ENCODE measurements at places on chromosomes 4 and X.

DNA sequence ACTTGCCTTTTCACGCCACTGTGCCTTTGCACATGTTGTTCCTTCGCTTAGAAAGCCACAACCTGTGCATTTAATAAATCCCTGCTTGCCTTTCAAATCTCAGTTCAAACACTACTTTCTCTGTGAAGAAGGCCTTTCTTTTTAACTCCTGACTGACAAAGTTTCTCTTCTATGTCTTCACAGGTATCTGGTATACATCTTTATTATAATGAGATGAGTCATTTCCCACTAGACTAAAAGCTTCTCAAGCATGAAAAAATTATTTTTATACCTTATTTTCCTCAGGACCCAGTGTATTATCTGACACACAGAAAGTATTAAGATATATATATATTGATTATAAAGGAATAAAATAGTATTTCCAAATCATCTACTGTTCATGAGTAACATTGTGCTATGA, 189.9 kb downstream of the TBCK start:
- H3K27me3 ChIP-seq, result no peaks in the 10 kb centered on the region
- H3K4me3 ChIP-seq, result no peak overlapping the region
- no peaks in the 10 kb centered on the region for H3K4me1 ChIP-seq
- H3K27ac ChIP-seq, result no peak overlapping the region
- DNase-seq, result no peak

- peaks cover 3% of the 10 kb centered on the region for H3K27me3 ChIP-seq
- no peak for DNase-seq
- no peaks in the 10 kb centered on the region for H3K36me3 ChIP-seq
- no peaks in the 10 kb centered on the region for H3K4me1 ChIP-seq
- H3K4me3 ChIP-seq, result no peak overlapping the region
These were observed 16.4 kb upstream of the ZNF280C start for GRCh38 chrX:130285069-130285620.

- peaks cover 25% of the 10 kb centered on the region for H3K27me3 ChIP-seq
- H3K36me3 ChIP-seq, result no peaks in the 10 kb centered on the region
- H3K27ac ChIP-seq, result no peak overlapping the region
- no peak overlapping the region for H3K4me3 ChIP-seq
These were observed 495.6 kb downstream of the BCOR start for GRCh38 chrX:39602195-39602594.

GRCh38 chrX:139725720-139726119, 17.8 kb upstream of the MCF2 start:
- H3K4me3 ChIP-seq, result no peak overlapping the region
- no peaks in the 10 kb centered on the region for H3K36me3 ChIP-seq
- H3K4me1 ChIP-seq, result no peaks in the 10 kb centered on the region
- DNase-seq, result no peak

GRCh38 chr4:57462843-57463242, 352.7 kb upstream of the IGFBP7 start:
- no peak overlapping the region for H3K27ac ChIP-seq
- no peaks in the 10 kb centered on the region for H3K36me3 ChIP-seq
- no peaks in the 10 kb centered on the region for H3K4me1 ChIP-seq
- no peaks in the 10 kb centered on the region for H3K27me3 ChIP-seq
- DNase-seq, result no peak

DNA sequence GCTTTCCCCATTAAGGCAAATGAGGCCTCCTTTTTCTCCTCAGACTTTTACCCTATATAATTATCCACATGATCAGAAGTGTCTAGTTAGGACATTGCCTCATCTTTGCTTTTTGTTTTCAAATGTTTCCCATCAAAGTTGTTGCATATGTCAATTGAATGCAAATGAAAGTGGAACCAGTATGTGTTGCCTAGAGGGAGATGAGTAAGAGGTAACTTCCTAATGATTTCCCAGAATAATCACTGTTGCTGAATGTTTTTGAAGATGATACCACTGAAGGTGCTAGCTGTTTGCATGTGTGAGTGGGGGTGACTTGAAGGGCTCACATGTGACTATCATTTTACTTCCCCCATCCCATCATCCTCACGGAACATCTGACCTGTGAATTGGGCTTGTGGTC, 33.9 kb downstream of the PAK3 start:
- DNase-seq, result no peak

DNA sequence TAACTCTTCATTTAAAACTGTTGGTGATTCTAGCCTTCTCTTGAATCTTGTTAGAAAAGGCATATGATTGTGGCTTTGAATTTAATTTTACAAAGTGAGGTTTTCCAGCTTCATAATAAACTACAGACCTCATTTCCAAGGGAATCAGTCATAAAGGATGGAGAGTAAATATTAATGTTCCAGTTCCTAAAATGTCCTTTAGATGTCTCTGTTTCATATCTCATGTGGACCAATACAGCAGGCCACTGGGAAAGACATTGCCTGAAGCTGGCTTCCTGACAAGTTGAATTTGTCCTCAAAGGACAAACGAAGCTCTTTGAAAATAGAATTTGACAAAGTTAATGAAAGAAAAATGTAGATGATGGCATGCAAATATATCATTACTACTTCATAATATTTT, 125.4 kb downstream of the ZNF330 start:
- no peak overlapping the region for H3K4me3 ChIP-seq
- no peaks in the 10 kb centered on the region for H3K27me3 ChIP-seq
- peaks cover 7% of the 10 kb centered on the region for H3K4me1 ChIP-seq
- H3K36me3 ChIP-seq, result no peaks in the 10 kb centered on the region
- H3K27ac ChIP-seq, result no peak overlapping the region
- DNase-seq, result peak; percentile 74

- no peak overlapping the region for H3K27ac ChIP-seq
- no peaks in the 10 kb centered on the region for H3K4me1 ChIP-seq
- H3K27me3 ChIP-seq, result no peaks in the 10 kb centered on the region
- H3K4me3 ChIP-seq, result no peak overlapping the region
- no peak for DNase-seq
These were observed 256.1 kb upstream of the ITM2A start for GRCh38 chrX:79623098-79623762.

- no peaks in the 10 kb centered on the region for H3K36me3 ChIP-seq
- H3K27me3 ChIP-seq, result no peaks in the 10 kb centered on the region
- no peak for DNase-seq
- H3K4me1 ChIP-seq, result no peaks in the 10 kb centered on the region
- H3K4me3 ChIP-seq, result no peak overlapping the region
These were observed 56.6 kb downstream of the BRCC3 start for GRCh38 chrX:155127940-155128339.

DNA sequence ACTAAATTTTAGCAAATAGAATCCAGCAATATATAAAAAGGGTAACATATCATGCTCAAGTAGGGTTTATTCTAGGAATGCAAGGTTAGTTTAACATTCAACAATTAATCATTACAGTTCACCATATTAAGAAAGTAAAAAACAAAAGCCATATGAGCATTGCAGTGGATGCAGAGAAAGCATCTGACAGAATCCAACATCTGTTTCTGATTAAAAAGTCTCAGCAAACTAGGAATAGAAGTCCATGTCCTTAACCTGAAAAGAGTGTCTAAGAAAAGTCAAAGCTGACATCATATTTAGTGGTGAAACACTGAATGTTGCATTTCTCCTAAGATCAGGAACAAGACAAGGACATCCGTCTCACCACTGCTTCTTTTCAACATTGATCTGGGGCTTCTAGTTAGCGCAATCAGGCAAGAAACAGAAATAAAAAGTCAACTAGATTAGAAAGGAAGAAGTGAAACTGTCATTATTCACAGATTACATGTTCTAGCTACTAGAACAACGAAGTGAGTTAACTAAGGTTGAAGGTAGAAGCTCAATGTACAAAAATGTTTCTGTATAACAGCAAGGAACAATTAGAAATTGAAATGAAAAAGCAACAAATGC, 49.3 kb downstream of the MRPL1 start:
- H3K36me3 ChIP-seq, result peaks cover 4% of the 10 kb centered on the region
- no peaks in the 10 kb centered on the region for H3K4me1 ChIP-seq
- no peaks in the 10 kb centered on the region for H3K27me3 ChIP-seq
- no peak overlapping the region for H3K27ac ChIP-seq
- no peak overlapping the region for H3K4me3 ChIP-seq

- H3K4me3 ChIP-seq, result no peak overlapping the region
- H3K27ac ChIP-seq, result no peak overlapping the region
- H3K4me1 ChIP-seq, result no peaks in the 10 kb centered on the region
- H3K27me3 ChIP-seq, result no peaks in the 10 kb centered on the region
These were observed 76.5 kb upstream of the TEX13A start for GRCh38 chrX:105297041-105297440.

GRCh38 chr4:40190465-40190864, 6.4 kb upstream of the RHOH start:
- no peak overlapping the region for H3K4me3 ChIP-seq
- peaks cover 3% of the 10 kb centered on the region for H3K27me3 ChIP-seq
- no peak overlapping the region for H3K27ac ChIP-seq

DNA sequence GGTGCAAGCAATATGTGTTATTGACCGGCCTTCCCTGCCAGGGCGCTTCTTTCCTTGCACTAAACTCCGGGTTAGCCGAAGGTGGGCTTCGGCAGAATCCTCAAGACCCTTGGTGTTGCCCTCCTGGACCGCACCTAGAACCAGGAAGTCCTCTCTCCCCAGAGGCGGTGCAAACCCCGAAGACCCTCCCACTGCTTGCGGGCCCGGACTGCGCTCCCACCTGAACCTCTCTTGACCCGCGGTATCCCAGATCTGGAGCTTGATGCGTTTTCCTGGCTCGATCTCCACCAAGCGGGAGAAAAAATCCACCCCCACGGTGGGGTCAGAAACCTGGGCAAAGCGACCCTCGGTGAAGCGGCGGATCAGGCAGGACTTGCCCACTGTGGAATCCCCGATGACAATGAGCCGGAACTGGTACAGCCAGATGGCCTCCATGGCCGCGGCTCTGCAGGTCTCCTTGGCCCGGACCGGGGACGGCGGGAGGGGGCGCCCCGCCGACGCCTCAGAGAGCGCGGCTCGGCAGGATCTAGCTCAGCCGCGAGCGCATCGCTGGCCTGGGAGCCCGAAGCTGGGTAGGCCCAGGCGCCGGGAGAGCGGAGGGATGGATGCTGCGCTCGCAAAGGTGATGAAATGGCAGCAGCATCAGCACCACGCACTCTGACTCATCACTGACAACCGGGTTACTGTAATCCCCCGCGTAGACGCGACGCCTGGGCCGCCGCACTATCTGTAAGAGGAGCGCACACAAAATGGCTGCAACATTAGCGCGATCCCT, at the start of gene RAB39B:
Gene RAB39B (minus strand): TSS at position 638 of the 775 bp plus-strand sequence. CDS start 203 bp downstream, at position 435.
- H3K36me3 ChIP-seq, result no peaks in the 10 kb centered on the region
- no peaks in the 10 kb centered on the region for H3K27me3 ChIP-seq
- no peak within 1 kb of the TSS for H3K27ac ChIP-seq

DNA sequence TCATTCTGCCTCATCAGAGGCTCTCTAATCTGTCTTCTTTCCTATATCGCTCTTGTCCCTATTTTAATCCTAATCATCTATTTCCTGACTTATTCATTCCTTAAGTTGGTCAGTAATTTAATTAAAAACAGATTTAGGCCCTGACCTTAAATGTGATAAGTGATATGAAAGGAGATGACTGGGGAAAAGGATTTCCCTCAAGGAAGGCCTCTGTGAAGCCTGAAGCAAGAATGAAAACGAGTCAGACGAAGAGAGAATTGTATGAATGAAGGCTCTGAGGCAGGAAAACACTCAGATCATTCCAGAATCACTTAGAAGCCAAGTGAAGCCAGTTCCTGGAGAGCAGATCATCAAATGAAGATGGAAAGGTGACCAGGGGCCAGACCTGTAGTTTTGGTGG, 22.1 kb downstream of the PKD2 start:
- no peak overlapping the region for H3K4me3 ChIP-seq
- peaks cover 11% of the 10 kb centered on the region for H3K36me3 ChIP-seq
- no peak overlapping the region for H3K27ac ChIP-seq
- peaks cover 11% of the 10 kb centered on the region for H3K4me1 ChIP-seq

- DNase-seq, result no peak
- no peak overlapping the region for H3K4me3 ChIP-seq
- H3K27me3 ChIP-seq, result no peaks in the 10 kb centered on the region
- no peaks in the 10 kb centered on the region for H3K4me1 ChIP-seq
- no peak overlapping the region for H3K27ac ChIP-seq
- H3K36me3 ChIP-seq, result no peaks in the 10 kb centered on the region
These were observed 146.0 kb upstream of the ZXDB start for GRCh38 chrX:57445832-57446231.

DNA sequence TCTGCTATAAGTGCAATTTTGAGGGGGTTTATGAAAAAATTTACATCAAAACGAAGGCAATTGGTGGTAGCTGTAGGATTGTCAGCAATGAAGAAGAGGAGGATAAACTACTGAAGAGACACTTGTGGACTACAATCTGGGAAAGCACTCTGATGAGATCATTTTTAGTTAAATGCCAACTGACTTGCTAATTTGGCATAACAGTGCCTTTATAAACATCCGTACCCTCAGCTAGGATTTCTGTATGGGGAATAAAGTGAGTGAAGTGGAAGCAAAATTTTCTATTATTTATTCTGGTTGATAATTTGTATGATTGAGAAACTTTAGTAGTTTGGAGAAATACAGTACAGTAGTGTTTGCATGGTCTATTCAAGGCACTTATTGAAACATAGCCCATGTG, 11.2 kb upstream of the GNRHR start:
- no peaks in the 10 kb centered on the region for H3K27me3 ChIP-seq
- H3K27ac ChIP-seq, result no peak overlapping the region
- H3K4me3 ChIP-seq, result no peak overlapping the region
- H3K4me1 ChIP-seq, result no peaks in the 10 kb centered on the region

GRCh38 chrX:80354966-80355465, 65.2 kb upstream of the TENT5D start:
- H3K4me1 ChIP-seq, result no peaks in the 10 kb centered on the region
- no peaks in the 10 kb centered on the region for H3K36me3 ChIP-seq
- H3K27ac ChIP-seq, result no peak overlapping the region
- DNase-seq, result no peak
- no peaks in the 10 kb centered on the region for H3K27me3 ChIP-seq
- no peak overlapping the region for H3K4me3 ChIP-seq

GRCh38 chrX:153875391-153876111, 10.4 kb downstream of the L1CAM start:
- H3K4me3 ChIP-seq, result no peak overlapping the region
- no peaks in the 10 kb centered on the region for H3K36me3 ChIP-seq
- no peaks in the 10 kb centered on the region for H3K4me1 ChIP-seq
- H3K27me3 ChIP-seq, result peaks cover 31% of the 10 kb centered on the region
- DNase-seq, result no peak

- no peak overlapping the region for H3K4me3 ChIP-seq
- H3K27ac ChIP-seq, result no peak overlapping the region
- no peaks in the 10 kb centered on the region for H3K36me3 ChIP-seq
- no peaks in the 10 kb centered on the region for H3K27me3 ChIP-seq
- no peak for DNase-seq
These were observed 37.9 kb downstream of the KLHL34 start for GRCh38 chrX:21620234-21620633.

DNA sequence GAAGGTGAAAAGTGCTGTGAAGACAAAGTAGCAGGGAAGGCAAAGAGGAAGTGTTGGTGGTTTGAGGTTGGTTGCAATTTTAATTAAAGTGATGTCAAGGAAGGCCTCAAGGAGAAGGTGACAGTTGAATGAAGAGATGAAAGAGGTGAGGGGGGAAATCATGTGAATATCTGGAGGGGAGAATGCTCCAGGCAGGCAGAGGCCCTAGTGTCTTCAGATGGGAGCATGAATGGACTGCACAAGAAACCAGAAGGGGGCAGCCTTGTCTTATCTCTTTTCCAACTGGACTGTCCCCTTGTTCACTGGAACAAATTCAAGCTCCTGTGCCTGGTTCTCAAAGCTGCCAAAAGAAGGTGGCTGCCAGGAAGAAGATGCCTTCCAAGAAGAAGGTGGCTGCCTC, 68.4 kb downstream of the MAOB start:
- no peak overlapping the region for H3K4me3 ChIP-seq
- no peaks in the 10 kb centered on the region for H3K36me3 ChIP-seq

Data from IMR-90 (cell line).